ENCODE measurements at places on chromosomes 6 and 20.

GRCh38 chr6:111530218-111530617, 47.2 kb upstream of the REV3L start:
- no peak for DNase-seq

DNA sequence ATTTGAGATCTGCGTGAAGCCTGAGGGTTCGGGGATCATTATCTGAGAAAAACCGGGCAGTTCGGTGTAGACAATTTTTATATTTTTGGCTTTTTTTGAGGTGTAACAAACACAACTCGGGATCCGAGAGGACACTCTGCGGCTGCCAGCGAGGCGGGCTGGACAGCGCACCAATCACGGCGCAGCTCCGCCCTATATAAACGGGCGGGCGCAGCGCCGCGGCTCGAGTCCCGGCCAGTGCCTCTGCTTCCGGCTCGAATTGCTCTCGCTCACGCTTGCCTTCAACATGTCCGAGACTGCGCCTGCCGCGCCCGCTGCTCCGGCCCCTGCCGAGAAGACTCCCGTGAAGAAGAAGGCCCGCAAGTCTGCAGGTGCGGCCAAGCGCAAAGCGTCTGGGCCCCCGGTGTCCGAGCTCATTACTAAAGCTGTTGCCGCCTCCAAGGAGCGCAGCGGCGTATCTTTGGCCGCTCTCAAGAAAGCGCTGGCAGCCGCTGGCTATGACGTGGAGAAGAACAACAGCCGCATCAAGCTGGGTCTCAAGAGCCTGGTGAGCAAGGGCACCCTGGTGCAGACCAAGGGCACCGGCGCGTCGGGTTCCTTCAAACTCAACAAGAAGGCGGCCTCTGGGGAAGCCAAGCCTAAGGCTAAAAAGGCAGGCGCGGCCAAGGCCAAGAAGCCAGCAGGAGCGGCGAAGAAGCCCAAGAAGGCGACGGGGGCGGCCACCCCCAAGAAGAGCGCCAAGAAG, 69.0 kb downstream of the HFE start:
- DNase-seq, result peak; percentile 89

GRCh38 chr6:67165606-67166005, 1458.6 kb upstream of the EYS start:
- DNase-seq, result no peak

GRCh38 chr20:329851-330232, 4.5 kb downstream of the SOX12 start:
- no peak for DNase-seq

DNA sequence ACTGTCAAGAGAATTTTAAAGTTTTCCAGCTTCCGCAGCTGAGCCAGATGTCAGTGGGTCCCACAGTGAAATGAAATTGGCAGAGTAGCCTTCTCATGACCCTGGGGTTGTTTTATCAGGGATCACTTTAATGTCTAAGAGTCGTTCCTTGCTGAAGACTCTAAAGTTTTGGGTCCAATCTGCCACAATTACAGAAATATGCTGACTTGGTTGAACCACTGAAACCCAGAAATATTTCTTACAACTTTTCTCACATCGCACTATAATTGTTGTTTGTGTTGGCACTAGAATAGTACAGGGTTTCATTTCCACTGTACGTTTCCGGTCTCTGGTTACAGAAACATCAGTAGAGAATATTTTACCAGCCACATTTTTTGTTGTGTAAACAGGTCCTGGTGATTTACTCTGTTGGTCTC, 109.0 kb downstream of the HMGCLL1 start:
- no peak for DNase-seq
